Omental fat pad (tissue), 4 donors: ENCODE measurements at places on chromosomes 5 and 9. TPM values are rescaled to one million over a fixed set of nuclear protein-coding genes. Genes with fewer than 3 reads are reported as not detected.

DNA sequence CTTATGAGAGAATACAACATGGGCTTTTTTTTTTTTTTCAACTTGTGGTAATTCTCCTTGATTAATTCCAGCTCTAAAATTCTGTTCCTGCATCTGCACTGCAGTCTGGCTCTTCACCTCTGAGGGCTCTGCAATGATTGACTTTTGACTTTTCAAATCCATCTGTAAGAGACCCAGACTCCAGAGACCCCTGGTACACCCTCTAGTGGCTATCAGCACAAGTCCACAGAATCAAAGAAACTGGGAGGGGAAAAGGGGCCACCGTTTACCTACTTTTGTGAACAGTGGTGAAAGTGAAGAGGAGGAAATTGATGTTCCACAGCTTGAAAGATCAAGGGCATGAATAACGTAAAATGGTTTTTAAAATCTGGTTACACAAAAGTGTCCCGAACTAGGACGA lies 151.6 kb downstream of the SLIT3 start:
- no peak for DNase-seq

Gene EQTN
- total RNA-seq, result not detected

DNA sequence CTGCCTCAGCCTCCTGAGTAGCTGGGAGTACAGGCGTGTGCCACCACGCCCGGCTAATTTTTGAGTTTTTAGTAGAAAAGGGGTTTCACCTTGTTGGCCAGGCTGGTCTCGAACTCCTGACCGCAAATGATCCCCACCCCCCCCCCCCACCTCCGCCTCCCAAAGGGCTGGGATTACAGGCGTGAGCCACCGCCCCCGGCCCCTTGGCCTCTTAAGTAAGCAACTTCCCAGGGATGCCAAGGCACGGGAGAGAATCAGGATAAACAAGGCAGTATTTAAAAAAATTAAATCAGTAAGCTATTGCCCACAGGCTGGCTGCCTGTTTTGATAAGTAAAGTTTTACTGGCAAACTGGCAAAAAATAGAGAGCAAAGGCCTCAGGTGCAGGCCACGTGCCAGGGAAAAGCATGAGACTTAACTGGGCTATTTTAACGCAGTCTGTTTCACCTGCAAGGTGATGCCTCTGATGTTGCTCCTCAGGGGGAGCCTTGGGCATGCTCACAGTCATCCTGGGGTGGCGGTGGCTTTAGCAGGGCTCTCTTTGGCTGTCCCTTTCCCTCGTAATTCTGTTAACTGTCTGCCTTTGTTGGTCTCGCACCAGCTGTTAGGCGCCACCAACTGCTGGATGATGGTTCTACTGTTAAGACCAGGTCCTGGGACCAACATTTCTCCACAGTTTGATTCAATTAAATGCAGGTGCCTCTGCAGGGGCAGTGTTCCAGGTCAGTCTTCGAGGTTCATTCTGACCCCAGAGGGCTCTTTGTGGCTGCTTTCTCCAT lies 19.4 kb upstream of the RNF130 start:
- no peak for DNase-seq

DNA sequence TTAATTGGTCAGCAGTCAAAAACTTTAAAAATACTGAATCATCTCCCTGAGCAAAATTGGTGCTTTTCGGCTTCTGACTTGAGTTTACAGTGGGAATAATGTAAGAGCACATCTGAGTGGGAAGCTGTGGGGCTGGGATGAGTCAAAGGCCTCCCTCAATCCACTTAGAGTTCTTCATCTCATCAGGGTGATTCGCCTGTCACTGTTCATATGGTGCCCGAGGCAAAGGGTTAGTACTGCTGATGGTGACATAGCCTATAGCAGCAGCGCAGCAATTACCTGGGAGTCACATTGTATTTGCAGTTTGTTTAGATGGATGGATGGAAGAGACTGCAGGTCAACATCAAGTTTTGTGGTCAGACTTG lies 113.8 kb upstream of the ZNF608 start:
- no peak for DNase-seq
